ENCODE measurements at places on chromosomes 12 and 14. TPM values are rescaled to one million over a fixed set of nuclear protein-coding genes. Genes with fewer than 3 reads are reported as not detected.

DNA sequence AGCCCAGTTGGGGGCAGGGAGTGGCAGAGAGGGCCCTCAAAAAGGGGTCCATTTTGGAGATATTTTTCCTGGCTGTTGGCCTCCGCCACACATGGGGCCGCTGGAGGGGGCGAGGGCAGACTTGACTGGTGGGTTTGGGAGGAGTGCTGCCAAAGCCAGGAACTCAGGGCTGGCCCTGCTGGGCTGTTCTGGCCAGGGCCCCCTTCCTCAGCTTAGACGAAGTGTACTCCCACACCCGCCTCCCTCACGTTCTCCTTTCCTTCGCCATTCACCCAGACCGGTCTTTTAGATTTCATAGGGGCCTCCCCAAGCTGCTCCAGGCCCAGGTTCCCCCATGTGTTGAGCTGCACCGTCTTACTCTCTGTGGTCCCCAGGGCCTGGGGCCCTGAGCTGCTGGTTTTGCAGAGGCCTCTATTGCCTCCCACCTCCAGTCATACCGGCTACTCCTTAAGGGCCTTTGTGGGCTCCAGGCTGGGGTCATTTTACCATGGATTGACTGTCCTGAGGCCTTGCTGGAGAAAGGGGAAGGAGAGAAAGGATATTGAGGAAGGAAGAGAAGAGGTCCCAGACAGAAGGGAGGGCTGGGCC, 1.3 kb downstream of the KRT7 start:
- no peak overlapping the region for H3K4me3 ChIP-seq
- no peaks in the 10 kb centered on the region for H3K36me3 ChIP-seq
- no peak for DNase-seq
- H3K27ac ChIP-seq, result no peak overlapping the region

DNA sequence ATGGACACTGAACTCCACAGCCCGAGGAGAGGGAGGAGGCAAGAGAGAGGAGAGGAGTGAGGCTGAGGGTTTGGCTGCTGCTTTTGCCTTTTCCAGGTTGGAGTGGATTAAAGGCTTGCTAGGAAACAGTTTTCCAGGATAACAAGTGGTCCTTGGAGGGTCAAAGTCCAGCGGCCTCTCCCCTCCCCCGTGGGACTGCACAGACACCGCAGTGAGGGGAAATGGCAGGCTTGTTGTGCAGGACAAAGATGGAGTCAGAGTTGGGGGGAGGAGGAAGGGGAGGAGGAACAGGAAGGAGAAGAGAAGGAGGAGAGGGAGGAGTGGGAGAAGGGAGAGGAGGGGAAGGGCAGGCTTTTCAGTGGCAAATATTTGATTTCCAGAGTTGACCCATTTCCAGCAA, 245.5 kb downstream of the RBM19 start:
- no peak for DNase-seq
- no peak overlapping the region for H3K4me3 ChIP-seq
- H3K4me1 ChIP-seq, result no peaks in the 10 kb centered on the region
- no peak overlapping the region for H3K27ac ChIP-seq
- H3K36me3 ChIP-seq, result no peaks in the 10 kb centered on the region

Gene RFX4
- not detected for total RNA-seq

- H3K36me3 ChIP-seq, result no peaks in the 10 kb centered on the region
- peaks cover 65% of the 10 kb centered on the region for H3K4me1 ChIP-seq
- no peaks in the 10 kb centered on the region for H3K27me3 ChIP-seq
- peak overlapping the region; percentile 90 for H3K4me3 ChIP-seq
- DNase-seq, result peak; percentile 24
Measured at GRCh38 chr12:123075087-123075645, 75.7 kb downstream of the PITPNM2 start.

Gene GPRC5A
- 0.34 TPM for total RNA-seq

GRCh38 chr12:9702255-9702654, 30.6 kb downstream of the CLECL1 start:
- peaks cover 72% of the 10 kb centered on the region for H3K4me1 ChIP-seq
- no peaks in the 10 kb centered on the region for H3K27me3 ChIP-seq
- peaks cover 41% of the 10 kb centered on the region for H3K36me3 ChIP-seq
- peak overlapping the region; percentile 65 for H3K4me3 ChIP-seq

- no peaks in the 10 kb centered on the region for H3K27me3 ChIP-seq
- no peak overlapping the region for H3K27ac ChIP-seq
- H3K4me3 ChIP-seq, result no peak overlapping the region
- no peaks in the 10 kb centered on the region for H3K36me3 ChIP-seq
- no peak for DNase-seq
Measured at GRCh38 chr14:98773814-98774213, 498.2 kb downstream of the BCL11B start.

DNA sequence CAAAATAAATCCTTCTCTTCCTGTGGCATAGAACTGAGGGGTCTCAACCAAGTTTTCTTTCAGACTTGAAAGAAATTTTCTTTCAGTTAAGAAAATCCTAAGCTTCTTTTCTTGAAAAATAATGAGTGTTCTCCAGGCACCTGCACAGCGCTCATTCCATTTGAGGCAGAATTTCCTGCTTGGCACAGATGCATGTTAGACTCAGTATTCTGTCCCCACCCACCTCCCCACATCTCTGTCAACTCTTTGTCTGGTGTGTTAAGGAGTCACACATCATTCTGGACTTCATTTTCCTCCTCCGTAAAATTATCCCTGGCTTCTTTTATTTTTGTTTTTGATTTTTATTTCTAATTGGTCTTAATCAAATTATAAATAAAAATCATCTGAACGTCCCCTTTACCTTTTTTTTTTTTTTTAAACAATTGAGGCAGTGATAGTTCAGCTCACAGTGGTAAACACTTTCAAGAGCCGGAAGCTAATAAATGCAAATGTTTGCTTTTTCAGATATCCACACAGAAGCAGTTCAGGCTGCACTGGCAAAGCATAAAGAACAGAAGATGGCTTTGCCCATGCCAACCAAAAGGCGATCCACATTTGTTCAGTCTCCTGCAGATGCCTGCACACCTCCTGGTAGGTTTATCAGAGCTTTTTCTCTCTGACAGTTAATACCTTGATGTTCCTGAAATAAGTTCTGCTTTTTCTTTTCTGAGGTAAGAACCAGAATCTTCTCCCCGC, 104.0 kb upstream of the ATF1 start:
- peaks cover 10% of the 10 kb centered on the region for H3K4me1 ChIP-seq
- H3K4me3 ChIP-seq, result no peak overlapping the region
- peaks cover 2% of the 10 kb centered on the region for H3K36me3 ChIP-seq
- no peak for DNase-seq
- H3K27ac ChIP-seq, result no peak overlapping the region

DNA sequence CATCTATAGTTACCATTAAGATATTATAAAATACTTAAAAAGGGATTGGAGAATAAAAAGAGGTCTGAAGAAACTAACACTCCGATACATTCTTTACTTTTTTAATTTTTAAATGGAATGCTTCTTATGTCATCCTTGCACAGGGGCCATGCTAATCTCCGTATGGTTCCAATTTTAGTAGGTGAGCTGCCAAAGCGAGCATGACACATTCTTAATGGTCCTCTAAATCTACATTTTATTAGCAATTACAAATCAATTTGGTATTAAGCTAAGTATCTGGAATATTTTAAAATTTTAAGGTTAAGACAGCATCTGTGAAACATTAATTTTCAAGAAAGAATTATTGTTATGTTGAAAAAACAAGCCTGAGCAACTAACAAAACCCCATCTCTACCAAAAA, 6.2 kb upstream of the ARID4A start:
- H3K27ac ChIP-seq, result no peak overlapping the region
- no peak for DNase-seq
- H3K36me3 ChIP-seq, result peaks cover 50% of the 10 kb centered on the region
- H3K27me3 ChIP-seq, result no peaks in the 10 kb centered on the region
- no peak overlapping the region for H3K4me3 ChIP-seq
- H3K4me1 ChIP-seq, result peaks cover 55% of the 10 kb centered on the region

Gene FGD6
- total RNA-seq, result 0.70 TPM

Gene CLEC6A
- total RNA-seq, result not detected

GRCh38 chr14:100075681-100076080, 10.5 kb downstream of the EVL start:
- peak overlapping the region; percentile 76 for H3K4me3 ChIP-seq
- peak overlapping the region; percentile 94 for H3K27ac ChIP-seq
- DNase-seq, result no peak
- peaks cover 91% of the 10 kb centered on the region for H3K4me1 ChIP-seq
- H3K36me3 ChIP-seq, result peaks cover 66% of the 10 kb centered on the region

- H3K27ac ChIP-seq, result no peak overlapping the region
- H3K4me1 ChIP-seq, result no peaks in the 10 kb centered on the region
- H3K36me3 ChIP-seq, result no peaks in the 10 kb centered on the region
- no peaks in the 10 kb centered on the region for H3K27me3 ChIP-seq
- H3K4me3 ChIP-seq, result no peak overlapping the region
Measured at GRCh38 chr14:50906326-50907065, 34.6 kb downstream of the ABHD12B start.

- peak overlapping the region; percentile 43 for H3K4me3 ChIP-seq
- no peak overlapping the region for H3K27ac ChIP-seq
- no peak for DNase-seq
- peaks cover 64% of the 10 kb centered on the region for H3K4me1 ChIP-seq
- no peaks in the 10 kb centered on the region for H3K27me3 ChIP-seq
- peaks cover 88% of the 10 kb centered on the region for H3K36me3 ChIP-seq
Measured at GRCh38 chr14:100370003-100370402, 46.9 kb downstream of the SLC25A47 start.

DNA sequence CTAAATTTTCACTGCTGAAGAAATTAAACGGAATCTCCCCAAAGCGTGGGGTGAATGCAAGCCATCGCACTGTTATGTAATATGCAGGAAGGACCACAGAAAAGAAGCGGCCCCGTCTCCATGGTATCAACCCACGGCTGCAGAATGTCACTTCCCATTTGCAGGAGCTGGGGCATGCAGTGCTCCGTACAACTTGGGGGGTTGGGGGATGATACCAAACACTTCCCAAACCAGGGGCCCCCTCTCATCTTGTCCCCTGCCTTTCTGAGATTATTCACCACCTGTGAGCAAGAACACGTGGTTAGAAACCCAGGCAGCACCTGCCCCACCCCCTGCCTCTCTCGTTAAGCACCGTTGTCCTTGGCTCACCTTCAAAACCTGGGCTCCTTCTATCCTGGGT, 505.1 kb upstream of the TMEM132C start:
- H3K4me3 ChIP-seq, result no peak overlapping the region
- H3K36me3 ChIP-seq, result no peaks in the 10 kb centered on the region
- DNase-seq, result no peak
- H3K27me3 ChIP-seq, result no peaks in the 10 kb centered on the region
- no peaks in the 10 kb centered on the region for H3K4me1 ChIP-seq

- no peaks in the 10 kb centered on the region for H3K27me3 ChIP-seq
- H3K4me1 ChIP-seq, result peaks cover 9% of the 10 kb centered on the region
- H3K4me3 ChIP-seq, result no peak overlapping the region
Measured at GRCh38 chr14:65824285-65824977, 411.9 kb downstream of the FUT8 start.

GRCh38 chr12:16670456-16671050, 64.6 kb upstream of the LMO3 start:
- no peaks in the 10 kb centered on the region for H3K27me3 ChIP-seq
- no peaks in the 10 kb centered on the region for H3K4me1 ChIP-seq
- H3K4me3 ChIP-seq, result no peak overlapping the region
- H3K36me3 ChIP-seq, result no peaks in the 10 kb centered on the region
- no peak for DNase-seq

DNA sequence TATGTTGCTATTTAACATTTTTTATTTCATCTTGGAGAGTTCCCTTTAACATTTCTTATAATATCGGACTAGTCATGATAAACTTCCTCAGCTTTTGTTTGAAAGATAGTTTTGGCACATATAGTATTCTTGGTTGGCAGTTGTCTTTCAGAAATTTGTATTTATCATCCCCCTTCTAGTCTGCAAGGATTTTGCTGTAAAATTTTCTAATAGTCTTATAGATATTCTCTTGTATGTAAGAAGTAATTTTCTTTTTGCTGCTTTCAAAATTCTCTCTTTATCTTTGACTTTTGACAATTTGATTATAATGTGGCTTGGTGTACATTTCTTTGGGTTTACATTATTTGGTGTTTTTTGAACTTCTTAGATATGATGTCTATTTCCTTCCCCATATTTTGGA, 116.0 kb upstream of the AVPR1A start:
- no peaks in the 10 kb centered on the region for H3K4me1 ChIP-seq
- no peak for DNase-seq
- no peaks in the 10 kb centered on the region for H3K27me3 ChIP-seq
- H3K27ac ChIP-seq, result no peak overlapping the region
- no peaks in the 10 kb centered on the region for H3K36me3 ChIP-seq

Gene GRIP1
- total RNA-seq, result 2.2 TPM

Gene SERPINA4
- not detected for total RNA-seq

DNA sequence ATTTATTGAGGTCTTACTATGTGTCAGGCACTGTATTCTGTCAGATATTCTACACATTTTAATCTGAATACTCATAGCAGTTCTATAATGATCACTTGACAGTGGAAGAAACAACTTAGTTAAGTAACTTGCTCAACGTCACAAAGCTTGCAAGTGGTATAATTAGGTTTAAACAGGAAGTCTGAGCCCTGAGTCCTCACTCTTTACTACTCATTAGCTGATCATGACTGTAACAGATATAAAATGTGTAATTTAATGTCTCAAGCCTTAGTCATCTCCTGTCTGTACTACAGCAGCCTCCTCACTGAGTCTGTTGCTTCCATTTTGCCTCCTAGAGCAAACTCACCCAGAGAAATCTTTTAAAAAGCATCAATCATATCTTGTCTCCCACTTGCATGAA, 38.9 kb downstream of the PPP4R4 start:
- no peak overlapping the region for H3K4me3 ChIP-seq
- H3K4me1 ChIP-seq, result no peaks in the 10 kb centered on the region
- no peak overlapping the region for H3K27ac ChIP-seq
- peaks cover 4% of the 10 kb centered on the region for H3K36me3 ChIP-seq

Gene HVCN1
- total RNA-seq, result 47.4 TPM

DNA sequence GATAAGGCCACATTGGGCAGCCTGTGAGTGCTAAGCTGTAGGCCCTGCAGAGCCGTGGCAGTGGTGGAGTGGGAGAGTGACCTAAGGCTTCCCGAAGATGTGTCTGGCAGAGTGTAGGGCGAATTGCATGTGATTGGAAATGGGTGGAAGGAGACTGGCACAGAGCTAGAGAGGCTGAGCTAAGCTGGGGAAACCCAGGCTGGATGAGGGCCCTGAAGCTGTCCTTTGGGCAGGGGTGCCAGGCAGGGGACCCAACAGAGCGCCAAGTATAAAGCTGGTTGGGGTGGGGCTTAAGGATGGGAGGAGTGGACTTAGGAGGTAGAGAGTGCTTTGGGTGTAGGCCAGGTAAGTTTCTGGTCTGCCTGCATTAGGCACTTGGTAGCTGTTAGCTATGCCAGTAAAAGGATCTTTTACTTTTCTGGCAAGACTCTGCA, 47.9 kb downstream of the WDR20 start:
- peaks cover 3% of the 10 kb centered on the region for H3K36me3 ChIP-seq
- H3K27ac ChIP-seq, result no peak overlapping the region
- no peak for DNase-seq
- H3K27me3 ChIP-seq, result no peaks in the 10 kb centered on the region
- no peak overlapping the region for H3K4me3 ChIP-seq

GRCh38 chr12:91866566-91866965, 279.1 kb downstream of the BTG1 start:
- no peaks in the 10 kb centered on the region for H3K36me3 ChIP-seq
- no peaks in the 10 kb centered on the region for H3K27me3 ChIP-seq
- H3K4me3 ChIP-seq, result no peak overlapping the region
- H3K4me1 ChIP-seq, result peaks cover 44% of the 10 kb centered on the region

Data from activated naive CD8-positive, alpha-beta T cell treated with anti-CD3 and anti-CD28 coated beads for 36 hours (primary cell).